Cardiac atrium fibroblast (primary cell): ENCODE measurements at places on chromosomes 4 and X. TPM values are rescaled to one million over a fixed set of nuclear protein-coding genes. Genes with fewer than 3 reads are reported as not detected.

C4orf51 gene
- total RNA-seq = not detected in 2 replicates

AREG gene
- 1.6 and 13.9 TPM in 2 replicates for total RNA-seq

TBC1D9 gene
- total RNA-seq = 20.9 and 23.7 TPM in 2 replicates

GUCY1B1 gene
- total RNA-seq = 3.4 and 4.5 TPM in 2 replicates

RHOXF2B gene
- not detected in 2 replicates for total RNA-seq

GPAT3 gene
- total RNA-seq = 0.72 and 1.3 TPM in 2 replicates

PLP1 gene
- 1.9 and 7.6 TPM in 2 replicates for total RNA-seq

CWH43 gene
- total RNA-seq = not detected in 2 replicates

TCP11X2 gene
- total RNA-seq = not detected in 2 replicates

HPGD gene
- not detected in 2 replicates for total RNA-seq

ZCCHC4 gene
- 3.6 and 5.2 TPM in 2 replicates for total RNA-seq

VEGFC gene
- total RNA-seq = 12.6 and 15.2 TPM in 2 replicates

MUC7 gene
- total RNA-seq = not detected in 2 replicates

RENBP gene
- total RNA-seq = 0.54 and 2.3 TPM in 2 replicates

TRPC5OS gene
- not detected in 2 replicates for total RNA-seq

CFP gene
- 0.16 and 0.18 TPM in 2 replicates for total RNA-seq

PDZD4 gene
- total RNA-seq = 1.1 and 5.5 TPM in 2 replicates

PABPC1L2B gene
- not detected in 2 replicates for total RNA-seq

GAGE12H gene
- not detected in 2 replicates for total RNA-seq

TLR10 gene
- total RNA-seq = not detected in 2 replicates

TENT5D gene
- not detected in 2 replicates for total RNA-seq

ETDB gene
- not detected in 2 replicates for total RNA-seq

EDA2R gene
- 3.2 and 7.1 TPM in 2 replicates for total RNA-seq

MGAT4D gene
- not detected in 2 replicates for total RNA-seq

CCKAR gene
- total RNA-seq = not detected in 2 replicates

TMSB15B gene
- total RNA-seq = 5.3 and 12.6 TPM in 2 replicates

CT55 gene
- not detected in 2 replicates for total RNA-seq

ZAR1 gene
- not detected in 2 replicates for total RNA-seq

MBNL3 gene
- 5.2 and 7.0 TPM in 2 replicates for total RNA-seq

CXCL1 gene
- total RNA-seq = 191 and 1,056 TPM in 2 replicates

MAMLD1 gene
- 2.2 and 3.6 TPM in 2 replicates for total RNA-seq

CABS1 gene
- not detected in 2 replicates for total RNA-seq

DBET gene
- total RNA-seq = not detected in 2 replicates

NEXMIF gene
- total RNA-seq = not detected in 2 replicates

PGAM4 gene
- not detected in 2 replicates for total RNA-seq

FRMD7 gene
- not detected in 2 replicates for total RNA-seq

KIF4A gene
- total RNA-seq = 3.2 and 5.0 TPM in 2 replicates

ENOX2 gene
- total RNA-seq = 5.1 and 6.0 TPM in 2 replicates

PLAC8 gene
- 3.4 TPM in 1 of 2 replicates, not detected in the other for total RNA-seq

SPANXN4 gene
- total RNA-seq = not detected in 2 replicates

GSPT2 gene
- 4.5 and 10.0 TPM in 2 replicates for total RNA-seq

AVPR2 gene
- not detected in 2 replicates for total RNA-seq

HAND2 gene
- 11.0 TPM in 2 replicates for total RNA-seq

MTNR1A gene
- not detected in 2 replicates for total RNA-seq

SLC10A3 gene
- 35.5 and 50.5 TPM in 2 replicates for total RNA-seq

GPC4 gene
- 3.2 and 4.1 TPM in 2 replicates for total RNA-seq

ELF4 gene
- 7.9 and 9.2 TPM in 2 replicates for total RNA-seq

NDP gene
- total RNA-seq = 0.54 and 2.6 TPM in 2 replicates

SRPX2 gene
- 115 and 168 TPM in 2 replicates for total RNA-seq
